ENCODE measurements at places on chromosomes 6 and 20.

DNA sequence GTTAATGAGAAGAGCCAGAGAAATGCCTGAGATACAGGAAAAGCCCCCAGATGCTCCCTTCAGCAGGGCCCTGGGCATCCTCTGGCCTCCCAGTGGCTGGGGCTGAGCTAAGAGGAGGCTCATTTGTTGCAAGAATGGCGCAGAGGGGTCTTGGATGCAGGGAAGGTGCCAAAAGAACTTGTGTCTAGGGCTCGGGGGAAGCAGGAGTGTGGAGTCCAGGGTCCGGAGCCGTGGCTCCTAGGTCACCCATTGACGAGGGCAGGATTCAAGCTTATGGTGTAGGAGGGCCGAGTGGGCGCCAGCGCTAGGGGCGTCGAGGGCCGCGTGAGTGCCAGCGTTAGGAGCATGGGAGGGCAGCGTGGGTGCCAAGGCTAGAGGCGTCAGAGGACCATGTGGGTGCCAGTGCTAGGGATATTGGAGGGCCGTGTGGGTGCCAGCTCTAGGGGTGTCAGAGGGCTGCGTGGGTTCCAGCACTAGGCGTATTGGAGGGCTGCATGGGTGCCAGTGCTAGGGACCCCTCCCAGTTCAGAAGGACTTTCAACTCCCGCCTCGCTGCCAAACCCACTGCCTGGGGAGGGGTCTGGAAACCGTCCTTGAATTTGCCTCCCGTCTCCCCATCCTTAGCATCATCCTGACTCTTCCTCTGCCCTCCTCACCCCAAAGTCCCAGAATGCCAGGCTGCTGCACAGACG lies 250.5 kb upstream of the AFDN start:
- no peak for DNase-seq

GRCh38 chr6:37630281-37630799 lies 67.3 kb downstream of the MDGA1 start:
- no peak for DNase-seq

GRCh38 chr6:126312013-126312665 lies 27.8 kb upstream of the CENPW start:
- no peak for DNase-seq

DNA sequence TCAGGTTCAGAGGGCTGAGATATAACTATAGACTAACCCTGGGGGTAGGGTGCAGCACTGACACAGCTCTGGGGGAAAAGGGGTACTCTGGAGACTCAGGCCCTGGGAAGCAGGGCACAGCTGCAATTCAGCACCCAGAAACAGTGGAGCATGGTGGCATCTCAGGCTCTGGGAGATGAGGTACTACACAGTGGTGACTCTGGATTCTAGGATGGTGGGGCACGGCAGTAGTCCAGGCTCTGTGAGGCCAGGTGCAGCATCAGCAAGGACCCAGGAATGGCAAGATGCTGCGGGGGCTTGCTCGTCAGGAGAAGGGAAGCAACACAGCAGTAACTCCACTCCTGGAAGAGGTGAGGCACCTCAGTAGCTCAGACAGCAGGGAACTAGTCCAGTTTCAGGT lies 271.5 kb upstream of the MOCS1 start:
- DNase-seq: no peak

DNA sequence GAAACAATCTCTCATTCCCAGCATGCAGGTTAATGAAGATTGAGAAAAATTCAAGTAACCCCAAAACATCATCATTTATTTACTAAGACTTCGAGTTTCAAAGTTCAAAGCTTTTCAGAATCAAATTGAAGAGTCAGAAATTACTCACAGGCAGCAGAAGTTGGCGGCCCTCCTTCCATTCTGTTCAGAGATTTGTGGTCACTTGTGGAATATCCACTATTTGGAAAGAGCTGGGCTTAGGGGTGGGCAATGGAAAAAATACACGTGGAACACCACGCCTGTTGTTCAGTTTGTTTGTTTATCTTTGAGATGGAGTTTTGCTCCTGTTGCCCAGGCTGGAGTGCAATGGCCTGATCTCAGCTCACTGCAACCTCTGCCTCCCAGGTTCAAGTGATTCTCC lies 108.6 kb upstream of the NAA20 start:
- DNase-seq: no peak

DNA sequence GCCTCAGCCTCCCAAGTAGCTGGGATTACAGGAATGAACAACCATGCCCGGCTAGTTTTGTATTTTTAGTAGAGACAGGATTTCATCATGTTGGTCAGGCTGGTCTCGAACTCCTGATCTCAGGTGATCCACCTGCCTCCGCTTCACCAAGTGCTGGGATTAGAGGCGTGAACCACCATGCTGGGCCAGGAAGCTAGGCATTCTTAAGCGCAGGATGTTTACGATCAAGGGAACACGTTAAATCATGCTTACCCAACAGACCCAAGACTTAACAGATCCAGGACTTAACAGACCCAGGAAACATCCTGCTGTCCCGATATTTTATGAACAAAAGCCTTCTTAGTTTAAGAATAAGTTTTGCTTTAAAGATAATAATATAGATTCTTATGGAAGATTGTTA lies 9.1 kb downstream of the PTGIS start:
- no peak for DNase-seq

GRCh38 chr6:120055071-120055470 lies 705.5 kb upstream of the MAN1A1 start:
- DNase-seq: no peak

- no peak for DNase-seq
Measured at GRCh38 chr20:1872459-1873097, 22.6 kb upstream of the SIRPA start.

DNA sequence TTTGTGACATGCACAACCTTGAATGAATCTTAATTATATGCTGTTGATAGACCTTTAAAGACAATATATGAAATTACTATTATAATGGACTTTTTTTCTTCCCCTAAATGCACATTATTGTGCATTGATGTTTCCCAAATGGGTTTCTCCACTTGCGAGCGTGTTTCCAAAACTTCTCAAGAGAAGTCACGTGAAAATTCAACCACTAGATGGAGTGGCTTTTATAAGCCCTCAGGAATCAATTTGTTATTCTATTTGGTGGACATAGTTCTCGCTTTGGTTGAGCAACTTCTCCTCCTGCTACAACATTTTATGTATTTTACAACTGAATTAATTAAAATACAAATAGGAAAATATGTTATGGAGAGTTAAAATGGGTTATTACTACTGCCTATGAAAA lies 9.0 kb downstream of the CNR1 start:
- no peak for DNase-seq

- no peak for DNase-seq
Measured at GRCh38 chr20:11218173-11218680, 544.4 kb upstream of the JAG1 start.

GRCh38 chr6:127716465-127716864 lies 139.5 kb downstream of the C6orf58 start:
- no peak for DNase-seq

DNA sequence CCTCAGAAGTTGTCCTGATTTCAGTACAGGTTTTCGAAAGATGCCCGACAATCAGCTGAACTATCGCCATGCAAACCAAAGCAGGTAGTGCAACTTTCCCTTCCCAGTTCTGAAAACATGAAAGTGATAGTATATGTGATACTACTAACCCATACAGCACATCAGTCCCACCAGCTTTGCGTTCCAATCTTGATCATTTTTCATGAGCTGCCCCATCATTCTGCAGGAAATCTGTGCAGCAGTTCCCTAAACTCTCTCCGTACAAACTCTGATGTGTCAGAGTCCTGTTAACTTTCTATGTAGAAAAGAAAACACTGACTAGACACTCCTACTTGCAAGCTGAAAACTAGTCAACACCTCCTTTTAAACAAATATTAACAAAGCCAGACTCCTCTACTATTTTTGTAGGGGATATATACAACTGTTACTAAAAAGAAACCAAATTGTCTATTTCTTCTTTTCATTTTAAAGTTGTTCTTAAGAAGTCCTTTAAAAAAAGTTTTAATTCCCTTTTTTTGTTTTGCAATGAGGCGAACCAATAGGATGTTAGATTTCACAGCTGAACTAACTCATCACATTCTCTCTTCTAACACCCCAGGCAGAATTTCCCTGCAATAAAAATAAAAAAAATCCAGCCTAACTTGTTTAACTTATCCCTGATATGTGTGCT lies 99.6 kb upstream of the DST start:
- DNase-seq: no peak

DNA sequence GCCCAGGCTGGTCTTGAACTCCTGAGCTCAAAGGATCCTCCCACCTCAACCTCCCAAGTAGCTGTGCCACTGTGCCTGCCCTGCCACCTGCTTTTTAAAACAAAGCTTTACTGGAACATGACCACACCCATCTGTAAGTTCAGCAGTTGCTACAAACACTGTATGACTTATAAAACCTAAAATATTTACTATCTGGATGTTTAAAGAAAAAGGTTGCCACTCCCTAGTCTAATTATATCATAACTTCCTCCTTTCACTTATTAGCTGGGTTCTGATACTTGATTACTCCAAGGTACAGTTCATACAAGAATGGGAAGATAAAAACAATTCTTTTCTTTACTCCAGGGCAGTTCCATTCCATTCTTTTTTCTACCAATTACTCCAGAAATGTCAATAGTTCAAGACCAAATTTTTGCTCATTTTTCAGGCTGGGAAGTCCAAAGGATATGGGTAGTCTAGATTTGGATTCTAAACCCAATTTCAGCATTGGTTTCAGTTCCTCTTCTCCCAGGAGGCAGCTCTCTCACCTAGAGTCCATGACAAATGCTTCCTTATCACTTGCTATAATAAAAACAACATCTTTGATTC lies 63.1 kb downstream of the SEC63 start:
- DNase-seq: no peak

DNA sequence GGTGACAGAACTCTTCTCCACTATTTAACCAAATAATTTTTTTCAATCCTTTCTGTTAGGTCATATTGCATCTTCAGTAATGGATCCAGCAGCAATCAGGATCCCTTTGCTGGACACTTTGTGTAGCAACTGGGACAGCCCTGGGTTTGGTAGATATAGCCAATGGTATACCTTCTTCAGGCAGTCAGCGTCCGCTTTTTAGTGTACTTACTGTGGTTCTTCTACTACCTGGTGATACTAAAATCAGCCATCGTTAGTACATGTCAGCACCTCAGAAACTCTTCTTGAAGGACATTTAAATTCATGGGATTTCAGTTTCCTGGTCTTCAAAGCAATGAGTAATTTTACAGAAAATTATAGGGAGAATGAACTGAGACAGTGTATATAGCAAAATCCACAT lies 93.5 kb downstream of the ADGRG6 start:
- DNase-seq: no peak

GRCh38 chr20:53950031-53950430 lies 120.4 kb downstream of the BCAS1 start:
- DNase-seq: no peak

- peak; percentile 82 for DNase-seq
Measured at GRCh38 chr6:149922642-149923326, at the start of gene RAET1G. TSS of gene RAET1G (minus strand) at chr6:149923121. CDS start at chr6:149923010, 111 bp downstream.

DNA sequence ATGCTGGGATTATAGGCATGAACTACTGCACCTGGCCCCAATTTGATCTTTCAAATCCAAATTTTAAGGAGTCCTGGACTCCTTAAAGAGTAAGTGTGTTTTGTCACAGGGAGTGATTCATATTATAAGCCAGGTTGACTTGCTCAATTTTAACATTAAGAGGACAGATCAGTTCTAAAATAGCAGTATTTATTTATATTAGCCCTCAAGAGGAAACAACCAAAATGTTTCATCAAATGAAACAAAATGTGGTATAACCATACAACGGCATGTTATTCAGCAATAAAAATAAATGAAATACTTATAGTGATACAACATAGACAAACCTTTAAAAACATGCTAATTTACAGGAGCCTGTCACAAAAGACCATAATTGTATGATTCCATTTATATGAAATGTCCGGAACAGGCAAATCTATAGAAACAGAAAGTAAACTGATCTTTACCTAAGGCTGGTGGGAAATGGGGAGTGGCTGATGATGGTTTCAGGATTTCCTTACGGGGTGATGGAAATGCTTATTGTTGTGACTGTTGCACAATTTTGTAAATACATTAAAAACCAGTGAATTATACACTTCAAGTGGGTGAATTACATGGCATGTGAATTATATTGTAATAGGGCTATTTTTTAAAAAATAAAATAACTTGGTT lies 637.4 kb downstream of the MMUT start:
- DNase-seq: no peak

GRCh38 chr20:17648791-17649730 lies 33.0 kb downstream of the RRBP1 start:
- no peak for DNase-seq

DNA sequence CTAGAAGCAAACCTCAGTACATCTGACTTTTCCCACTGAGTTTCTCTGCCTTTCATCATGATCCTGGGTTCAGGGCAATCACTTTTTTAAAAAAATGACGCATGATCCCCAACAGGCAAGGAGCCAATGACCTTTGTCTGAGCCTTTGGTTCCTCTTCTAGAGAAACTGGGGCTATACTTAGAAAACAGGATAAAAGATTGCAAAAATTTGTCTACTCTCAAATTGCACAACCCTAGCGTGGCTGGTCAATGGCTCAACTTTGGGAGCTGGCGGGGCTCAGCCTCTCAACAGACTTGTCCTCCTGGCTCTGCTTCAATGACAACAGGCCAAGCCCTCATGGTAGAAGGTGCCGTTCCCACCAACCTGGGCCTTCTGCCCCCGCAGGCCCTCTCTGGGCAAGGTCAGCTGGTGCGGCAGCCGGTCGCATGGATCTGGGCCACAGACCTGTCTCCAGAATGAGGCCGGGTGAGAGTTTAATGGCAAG lies 48.7 kb downstream of the PDYN start:
- no peak for DNase-seq

DNA sequence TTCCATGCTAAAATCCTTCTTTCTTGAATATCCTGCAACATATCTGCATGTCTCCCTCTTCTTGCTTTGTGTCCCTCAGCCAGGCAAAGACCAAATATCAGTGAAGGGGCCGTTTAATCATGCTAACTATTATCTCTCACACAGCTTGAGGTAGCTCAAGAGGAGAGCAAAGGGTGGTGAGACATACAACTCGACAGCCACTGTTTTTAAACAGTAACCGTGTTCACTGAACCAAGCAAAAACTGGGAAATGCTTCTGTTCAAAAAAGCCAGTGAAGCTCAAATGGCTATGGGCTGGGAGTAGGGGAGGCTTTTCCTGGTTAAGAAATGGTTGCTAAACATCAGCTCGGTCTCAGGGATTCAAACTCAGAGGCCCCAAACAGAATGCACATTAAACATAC lies 83.4 kb downstream of the MAP7 start:
- DNase-seq: peak; percentile 27

- no peak for DNase-seq
Measured at GRCh38 chr6:54431466-54431865, 123.2 kb downstream of the TINAG start.

DNA sequence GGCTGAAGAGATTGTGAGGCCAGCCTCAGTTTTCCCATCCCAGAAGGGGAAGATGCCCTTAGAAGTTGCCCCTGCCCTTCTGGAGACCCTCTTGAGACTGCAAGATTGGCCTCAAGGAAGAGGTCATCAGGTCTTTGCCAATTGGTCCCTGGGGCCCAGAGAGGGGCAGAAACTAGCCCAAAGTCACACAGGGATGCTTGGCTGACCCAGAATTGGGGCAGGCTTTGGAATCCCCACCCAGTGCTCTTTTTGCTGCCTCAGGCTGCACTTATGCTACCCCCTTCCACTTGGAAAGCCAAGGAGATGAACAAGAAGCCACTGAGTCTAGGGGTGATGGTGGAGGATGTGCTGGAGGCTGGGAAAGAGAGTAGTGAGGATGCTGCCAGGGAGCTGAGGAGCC lies 24.9 kb upstream of the FKBP1A start:
- DNase-seq: no peak

All from neuronal stem cell (in vitro differentiated cells).